Natural killer cell treated with Interleukin-12 subunit alpha and Interleukin-12 subunit beta and Interleukin-15 and Interleukin-18, amount 100 ng/mL, for 72 hours (primary cell): ENCODE measurements at places on chromosomes 5 and 9.

GRCh38 chr5:181224390-181225229 lies 1.5 kb downstream of the TRIM41 start:
- no peak for DNase-seq

- no peak for DNase-seq
These were observed 53.0 kb downstream of the SH3RF2 start for GRCh38 chr5:145989428-145989827.

GRCh38 chr9:86830356-86830755 lies 117.0 kb downstream of the GAS1 start:
- no peak for DNase-seq

DNA sequence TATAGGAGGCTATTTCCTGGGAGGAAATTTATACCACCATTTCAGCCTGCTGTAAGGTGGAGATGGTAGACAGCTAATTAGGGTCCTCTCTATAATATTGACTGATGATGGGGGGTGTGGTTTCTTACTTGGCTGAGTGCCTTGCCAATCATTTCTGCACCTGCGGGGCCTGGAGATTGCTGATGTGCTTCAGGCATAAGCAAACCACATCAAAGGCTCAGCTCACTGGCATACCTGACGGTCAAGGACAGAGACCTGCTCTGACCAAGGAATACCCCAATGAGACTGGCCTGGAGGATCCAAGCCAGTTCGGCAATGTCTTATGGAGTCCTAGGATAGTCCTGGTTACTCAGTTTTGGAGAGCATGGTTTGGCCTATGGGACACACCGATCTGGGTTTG lies 29.5 kb downstream of the ANKH start:
- no peak for DNase-seq

GRCh38 chr5:43099640-43100039 lies 21.1 kb upstream of the ZNF131 start:
- DNase-seq: no peak

DNA sequence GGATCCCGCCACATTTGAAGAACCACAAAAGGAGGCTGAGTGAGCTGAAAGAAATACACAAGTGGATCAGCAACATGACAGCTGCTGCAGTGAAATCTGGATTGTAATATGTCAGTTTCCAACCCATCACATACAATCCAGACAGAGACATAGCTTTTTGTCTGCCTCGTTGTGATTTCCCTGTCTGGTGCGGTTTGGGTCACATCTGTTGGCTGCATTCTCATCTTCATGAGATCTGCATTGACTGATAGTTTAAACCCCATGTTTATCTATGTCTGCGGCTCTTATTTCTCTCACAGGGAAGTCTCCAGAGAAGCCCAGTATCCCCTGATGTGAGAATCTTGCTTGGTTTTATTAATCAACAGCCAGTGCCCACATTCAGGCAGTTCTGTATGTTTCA lies 403.1 kb upstream of the ZNF608 start:
- no peak for DNase-seq

GRCh38 chr5:100791391-100791790 lies 111.7 kb downstream of the ST8SIA4 start:
- DNase-seq: no peak

GRCh38 chr9:98795970-98796363 lies 388 bp downstream of the ANKS6 start:
- no peak for DNase-seq
